ENCODE measurements at places on chromosomes 5 and 9. TPM values are rescaled to one million over a fixed set of nuclear protein-coding genes. Genes with fewer than 3 reads are reported as not detected.

Gene IFNA13
- not detected for total RNA-seq

Gene CXCL14
- total RNA-seq = 0.64 TPM

Gene BHMT2
- 0.11 TPM for total RNA-seq

Gene F2RL1
- total RNA-seq = 38.9 TPM

Gene SMIM32
- total RNA-seq = 0.18 TPM

Gene ECM2
- total RNA-seq = not detected

Gene PIP5K1B
- 5.2 TPM for total RNA-seq

Gene ZFP2
- total RNA-seq = 2.0 TPM

Data from WTC11 (cell line).